ENCODE measurements at places on chromosomes 6 and 20.

DNA sequence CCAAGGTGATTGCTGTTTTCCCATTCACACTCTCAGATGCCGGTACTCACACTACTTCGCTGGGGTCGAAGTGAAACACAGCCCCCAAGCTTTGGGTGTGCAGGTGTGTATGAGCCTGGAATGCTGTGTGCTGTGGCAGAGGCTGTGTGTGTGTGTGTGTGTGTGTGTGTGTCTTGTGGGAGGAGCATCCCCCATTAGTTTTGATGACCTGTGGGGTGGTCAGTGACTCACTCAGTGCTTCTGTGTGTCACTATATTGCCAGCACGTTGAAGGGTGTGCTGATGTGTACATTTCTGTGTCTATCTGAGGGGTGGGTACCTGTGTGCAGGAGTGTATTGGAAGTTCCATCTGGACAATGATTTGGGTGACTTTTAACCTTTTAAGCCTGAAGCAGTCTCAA lies 5.0 kb upstream of the SLC12A5 start:
- DNase-seq: no peak

GRCh38 chr6:156828280-156828703 lies 51.1 kb downstream of the ARID1B start:
- DNase-seq: no peak

- DNase-seq: no peak
These were observed 32.3 kb downstream of the NCR2 start for GRCh38 chr6:41367700-41368099.

GRCh38 chr6:147463651-147464050 lies 44.8 kb upstream of the SAMD5 start:
- DNase-seq: no peak

GRCh38 chr6:148836751-148837150 lies 89.9 kb downstream of the UST start:
- DNase-seq: no peak

DNA sequence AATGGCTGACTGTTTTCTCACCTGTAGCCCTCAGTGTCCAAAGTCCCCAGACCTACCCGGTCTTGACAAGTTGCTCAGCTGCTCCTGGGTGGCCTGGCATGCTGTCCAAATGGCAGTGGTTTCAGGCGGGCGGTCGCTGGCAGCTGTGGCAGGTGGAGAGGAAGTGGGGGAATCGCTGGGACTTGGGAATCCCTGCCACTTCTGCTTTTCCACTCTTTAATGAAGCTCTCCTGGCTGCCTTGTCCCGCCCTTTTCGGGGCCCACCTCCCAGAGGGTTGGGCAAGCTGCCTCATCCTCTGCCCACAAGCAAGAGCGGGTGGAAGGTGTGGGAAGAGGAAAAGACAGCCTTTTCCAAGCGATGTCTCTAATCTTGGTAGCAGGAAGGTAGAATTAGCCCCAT lies at the start of gene OCSTAMP:
Gene OCSTAMP, minus strand, starts transcription at position 194 of the 400 bp plus-strand sequence. Its CDS starts 94 bp downstream, at position 100.
- DNase-seq: no peak

- peak; percentile 74 for DNase-seq
These were observed 100.0 kb upstream of the CARMIL1 start for GRCh38 chr6:25179051-25179778.

GRCh38 chr6:148218542-148219258 lies 123.9 kb upstream of the SASH1 start:
- DNase-seq: no peak
